ENCODE measurements at places on chromosomes 5 and 9.

GRCh38 chr5:66639037-66639436 is 42.8 kb downstream of the MAST4 start:
- no peak for DNase-seq

DNA sequence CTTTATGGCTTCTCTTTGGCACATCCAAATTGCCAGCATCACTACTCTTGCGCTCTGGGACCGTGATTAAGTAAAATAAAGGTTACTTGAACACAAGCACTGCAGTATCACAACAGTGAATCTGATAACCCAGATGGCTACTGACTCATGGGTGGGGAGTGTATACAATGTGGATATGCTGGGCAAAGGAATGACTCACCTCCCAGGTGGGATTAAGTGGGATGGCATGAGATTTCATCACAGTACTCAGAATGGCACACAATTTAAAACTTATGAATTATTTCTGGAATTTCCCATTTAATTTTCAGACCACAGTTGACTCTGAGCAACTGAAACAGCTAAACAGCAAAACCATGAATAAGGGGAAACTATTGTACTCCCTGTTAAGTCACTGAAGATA is 4.3 kb downstream of the GFM2 start:
- no peak for DNase-seq

GRCh38 chr5:113240951-113241726 is 193.7 kb downstream of the TSSK1B start:
- no peak for DNase-seq

DNA sequence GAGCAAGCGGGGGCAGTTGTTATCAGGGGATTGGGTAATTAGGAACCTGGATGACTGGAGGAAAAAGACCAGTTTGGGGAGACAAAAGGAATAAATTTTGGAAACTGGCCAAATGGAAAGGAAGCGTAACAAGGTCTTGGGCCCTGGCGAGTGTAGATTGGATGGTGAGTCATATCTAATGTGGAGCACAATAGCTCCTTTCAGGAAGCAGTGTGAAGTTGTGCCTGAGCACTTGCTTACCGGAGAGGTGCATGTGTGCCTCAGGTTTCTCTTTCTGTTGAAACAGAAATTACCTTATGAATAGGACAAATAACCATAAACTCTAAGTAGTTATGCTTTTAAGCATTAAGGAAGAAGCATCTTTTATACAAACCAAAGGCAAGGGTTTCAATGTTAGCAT is 176.4 kb downstream of the KIF4B start:
- DNase-seq = no peak

DNA sequence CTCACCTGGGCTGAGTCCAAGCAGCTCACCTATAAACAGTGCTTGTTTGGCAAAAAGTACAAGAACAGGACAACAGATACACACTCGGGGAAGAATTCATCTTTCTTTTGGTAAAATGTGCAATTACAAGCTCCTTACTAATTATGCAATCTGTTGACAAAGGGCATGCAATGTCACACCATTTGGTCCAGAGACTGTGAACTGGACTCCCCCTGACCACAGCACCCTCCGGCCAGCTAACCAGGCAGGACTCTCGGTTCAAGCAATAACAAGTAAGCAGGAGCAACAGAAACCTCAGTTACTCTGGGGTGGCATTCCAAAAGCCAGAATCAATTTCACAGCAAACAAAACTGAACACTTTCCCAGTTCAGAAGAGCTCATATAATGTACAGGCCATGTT is 113.8 kb downstream of the GNAQ start:
- DNase-seq = no peak

- DNase-seq = no peak
These were observed 15.1 kb downstream of the ANGPTL2 start for GRCh38 chr9:127107171-127107928.

- DNase-seq = no peak
These were observed 34.8 kb upstream of the TTC23L start for GRCh38 chr5:34803974-34804732.

DNA sequence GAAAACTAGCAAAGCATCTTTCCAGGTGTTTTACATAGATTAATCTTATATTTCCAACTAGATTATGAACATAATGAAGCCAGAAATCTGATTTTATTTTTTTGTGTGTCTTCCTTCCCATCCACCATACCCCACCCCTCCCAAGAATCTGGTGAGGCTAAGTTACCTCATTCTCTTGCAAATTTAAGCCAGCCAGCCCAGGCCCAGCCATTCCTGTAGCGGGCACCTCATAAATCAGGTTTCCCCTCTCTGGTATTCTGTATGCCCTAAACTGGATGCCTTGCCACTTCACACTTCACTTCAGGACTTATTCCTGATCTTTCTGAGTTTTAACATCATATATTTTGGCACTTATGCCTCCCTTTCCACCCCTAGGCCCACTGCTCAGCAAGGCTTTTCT is 21.8 kb downstream of the C9 start:
- no peak for DNase-seq

- peak; percentile 76 for DNase-seq
These were observed 599 bp downstream of the NMRK1 start for GRCh38 chr9:75087289-75087823.

DNA sequence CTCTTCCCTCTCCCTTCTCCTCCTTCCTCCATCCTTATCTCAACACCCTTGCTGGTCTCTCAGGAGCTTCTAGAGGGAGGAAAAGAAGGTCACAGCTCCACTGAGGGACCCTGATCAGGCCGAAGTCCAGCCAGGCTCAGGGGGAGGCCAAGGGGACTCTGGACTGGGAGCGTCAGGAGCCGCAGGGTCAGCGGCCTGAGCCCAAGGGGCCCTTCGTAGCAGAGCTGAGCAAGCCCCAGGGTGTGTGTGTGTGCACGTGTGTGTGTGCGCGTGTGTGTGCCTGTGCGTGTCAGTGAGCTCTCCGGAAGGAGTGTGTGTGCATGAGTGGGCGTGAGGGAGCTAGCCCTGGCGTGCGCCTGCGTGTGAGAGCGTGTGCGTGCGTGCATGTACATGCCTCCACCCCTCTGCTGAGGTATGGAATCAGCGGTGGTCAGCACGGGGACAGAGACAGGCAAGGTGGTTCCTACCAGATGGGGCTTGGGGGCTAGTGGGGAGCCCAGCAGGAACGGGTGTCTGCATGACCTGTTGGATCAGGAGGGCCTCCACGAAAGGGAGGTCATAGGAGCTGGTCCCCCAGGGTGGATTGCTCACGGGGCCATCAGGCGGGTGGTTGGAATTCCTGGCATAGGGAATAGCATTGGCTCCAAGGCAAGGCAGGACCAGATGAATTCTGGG is 10.0 kb upstream of the AGPAT2 start:
- DNase-seq = no peak

DNA sequence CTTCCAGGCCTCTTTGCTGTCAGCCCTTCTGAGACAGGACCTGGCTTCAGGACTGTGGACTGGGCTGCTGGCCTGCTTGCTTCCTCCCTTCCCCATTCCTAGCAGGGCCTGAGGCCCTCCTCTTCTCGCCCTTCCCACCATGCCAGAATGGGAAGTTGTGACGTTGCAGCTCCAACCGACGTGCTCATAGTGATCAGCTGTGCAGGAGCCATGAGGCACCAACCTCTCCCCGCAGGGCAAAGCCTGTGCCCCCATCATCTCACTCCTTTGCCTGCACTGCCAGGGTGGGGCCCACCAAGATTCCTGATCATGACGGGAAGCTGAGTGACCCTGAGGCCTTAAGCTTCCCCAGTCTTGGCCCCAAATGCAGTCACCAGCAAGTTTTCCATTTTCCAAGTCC is 45.1 kb upstream of the GARNL3 start:
- no peak for DNase-seq

DNA sequence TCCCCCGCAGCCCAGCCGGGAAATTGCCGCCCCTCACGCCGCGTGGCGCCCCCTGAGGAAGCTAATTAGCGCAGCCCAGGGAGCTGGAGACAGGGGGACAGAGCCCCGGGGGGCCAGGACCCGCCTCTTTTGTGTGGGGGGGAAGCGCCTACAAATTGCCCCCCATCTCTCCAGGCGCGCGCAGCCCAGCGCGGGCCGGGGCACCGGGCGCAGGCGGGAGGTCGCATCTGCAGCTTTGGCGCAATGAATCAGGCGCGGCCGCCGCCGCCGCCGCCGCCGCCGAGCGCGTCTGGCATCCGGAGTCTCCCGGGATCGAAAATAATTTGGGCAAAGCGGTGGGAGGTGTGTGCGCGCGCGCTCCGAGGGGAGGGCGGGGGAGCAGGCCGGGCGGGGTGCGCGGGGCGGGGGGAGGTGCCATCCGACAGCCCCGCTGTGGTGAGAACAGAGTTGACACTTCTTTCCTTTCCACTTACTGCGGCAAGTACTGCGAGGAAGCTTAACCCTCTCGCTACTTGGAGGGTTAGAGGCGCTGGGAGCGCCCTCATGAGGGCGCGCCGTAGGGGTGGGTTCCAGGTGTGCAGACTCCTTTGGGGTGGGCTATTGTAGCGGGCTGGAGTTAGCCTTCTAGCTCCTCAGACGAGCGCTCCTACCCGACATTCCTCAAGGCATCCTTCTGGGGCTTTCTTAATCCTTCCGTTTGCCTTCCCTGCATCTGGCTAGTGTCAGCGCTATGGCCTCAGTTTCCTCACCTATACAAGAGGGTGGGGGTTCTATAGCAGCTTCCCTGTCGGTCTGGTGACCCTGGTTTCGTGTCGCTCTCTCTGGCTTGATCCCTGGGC is 63.1 kb downstream of the CXXC5 start:
- DNase-seq = peak; percentile 55

- DNase-seq = no peak
These were observed 27.3 kb downstream of the CFAP90 start for GRCh38 chr5:7823594-7823993.

- no peak for DNase-seq
These were observed 49.0 kb upstream of the LMX1B start for GRCh38 chr9:126564716-126565115.

DNA sequence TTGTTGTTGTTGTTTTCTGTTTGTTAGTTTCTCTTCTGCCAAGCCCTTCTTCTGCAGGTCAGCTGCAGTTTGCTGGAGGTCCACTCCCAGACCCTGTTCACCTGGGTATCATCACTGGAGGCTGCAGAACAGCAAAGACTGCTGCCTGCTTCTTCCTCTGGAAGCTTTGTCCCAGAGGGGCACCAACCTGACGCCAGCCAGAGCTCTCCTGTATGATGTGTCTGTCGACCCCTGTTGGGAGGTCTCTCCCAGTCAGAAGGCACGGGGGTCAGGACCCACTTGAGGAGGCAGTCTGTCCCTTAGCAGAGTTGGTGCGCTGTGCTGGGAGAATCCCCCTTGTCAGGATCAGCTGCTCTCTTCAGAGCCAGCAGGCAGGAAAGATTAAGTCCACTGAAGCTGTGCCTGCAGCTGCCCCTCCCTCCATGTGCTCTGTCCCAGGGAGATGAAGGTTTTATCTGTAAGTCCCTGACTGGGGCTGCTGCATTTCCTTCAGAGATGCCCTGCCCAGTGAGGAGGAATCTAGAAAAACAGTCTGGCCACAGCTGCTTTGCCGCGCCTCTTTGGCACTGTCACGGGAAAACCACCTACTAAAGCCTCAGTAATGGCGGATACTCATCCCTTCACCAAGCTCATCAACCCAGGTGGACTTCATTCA is 299.2 kb downstream of the EDIL3 start:
- DNase-seq = no peak

GRCh38 chr5:173175523-173175922 is 31.2 kb downstream of the BNIP1 start:
- no peak for DNase-seq

DNA sequence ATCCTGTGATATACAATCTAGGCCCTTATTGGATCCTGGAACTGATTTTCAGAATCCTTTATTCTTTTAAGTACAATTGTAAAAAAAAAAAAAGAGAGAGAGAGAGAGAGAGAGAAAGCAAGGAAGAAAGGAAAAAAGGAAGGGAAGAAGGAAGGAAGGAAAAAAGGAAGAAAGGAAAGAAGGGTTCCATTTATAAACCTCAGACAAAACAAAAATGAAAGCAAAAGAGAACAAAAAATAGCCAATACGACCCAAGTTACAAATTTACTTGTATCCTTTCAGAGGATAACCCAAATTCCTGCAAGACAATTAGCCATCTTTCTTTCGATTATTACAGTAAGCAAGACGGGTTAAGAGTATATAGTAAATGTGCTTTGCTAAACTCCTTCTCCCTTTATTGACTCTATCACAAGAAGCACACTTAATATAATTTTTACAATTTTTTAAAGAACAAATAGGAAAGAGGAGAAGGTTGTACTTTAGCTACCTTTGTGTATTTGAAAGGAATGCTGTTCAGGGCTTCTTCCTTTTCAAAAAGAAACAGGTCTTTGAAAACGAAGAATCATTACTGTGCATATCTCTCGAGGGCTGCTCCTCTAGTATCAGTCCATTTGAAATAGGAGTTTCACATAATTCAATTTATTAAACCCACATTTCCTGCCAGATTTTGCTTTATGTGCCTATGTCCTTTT is 543.3 kb downstream of the RAB3C start:
- DNase-seq = no peak

DNA sequence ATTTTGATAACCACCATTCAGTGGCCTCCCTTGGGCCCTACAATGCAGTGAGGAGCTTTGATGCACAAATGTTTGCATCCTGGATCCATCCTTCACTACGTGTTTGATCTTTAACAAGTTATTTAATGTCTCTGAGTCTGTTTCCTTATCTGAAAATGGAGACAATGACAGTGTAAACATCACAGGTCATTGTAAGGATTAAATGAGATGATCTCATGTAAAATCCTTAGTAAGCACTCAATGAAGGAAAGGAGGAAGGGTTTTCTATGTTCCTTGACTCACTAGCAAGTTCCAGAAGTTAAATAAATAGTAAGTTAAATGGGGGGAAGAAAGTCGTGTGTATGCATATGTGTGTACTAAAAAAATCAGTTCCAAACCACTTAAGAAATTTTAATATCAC is 9.8 kb upstream of the SLC36A3 start:
- DNase-seq = no peak

DNA sequence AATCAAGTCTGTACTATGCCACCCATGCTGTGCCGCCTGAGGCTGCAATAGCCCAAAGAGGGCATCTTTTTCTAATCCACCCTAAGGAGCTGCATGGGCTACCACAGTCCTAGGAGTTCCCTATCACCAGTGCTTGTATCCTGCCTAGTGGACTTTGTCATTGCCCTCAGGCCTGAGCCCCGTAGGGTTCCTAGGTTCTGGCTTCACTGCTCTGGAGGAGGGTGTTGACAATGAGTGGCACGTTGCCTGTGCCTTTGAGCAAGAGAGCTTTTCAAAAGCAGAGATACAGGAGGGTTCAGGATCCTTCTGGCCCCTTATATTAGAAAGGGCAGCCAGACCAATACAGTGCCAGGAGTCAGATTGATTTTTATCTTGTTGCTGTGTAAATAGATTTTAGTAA is 93.0 kb downstream of the PRDM6 start:
- DNase-seq = no peak

GRCh38 chr9:126275386-126276001 is 51.1 kb upstream of the MVB12B start:
- peak; percentile 9 for DNase-seq

GRCh38 chr5:64594601-64595000 is 88.8 kb downstream of the RGS7BP start:
- no peak for DNase-seq

DNA sequence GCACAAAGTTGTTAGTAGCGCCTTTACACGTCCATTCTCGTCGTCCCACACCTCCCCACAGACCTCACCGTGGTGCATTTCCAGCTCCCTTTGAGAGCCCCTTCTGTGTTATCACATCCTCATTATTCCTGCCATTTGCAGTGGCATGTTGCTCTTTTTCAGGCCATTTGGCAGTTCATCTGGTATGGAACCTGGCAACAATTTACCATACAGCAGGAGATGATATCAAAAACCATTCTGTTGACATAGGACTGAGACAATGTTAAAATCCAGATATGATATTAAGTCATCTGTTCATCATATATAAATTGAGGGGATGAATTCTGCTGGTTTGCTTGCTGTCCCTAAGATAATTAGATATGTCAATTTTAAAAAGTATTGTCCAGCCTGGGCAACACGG is 83.0 kb downstream of the TMEM174 start:
- no peak for DNase-seq

- no peak for DNase-seq
These were observed 283.0 kb upstream of the PCSK5 start for GRCh38 chr9:75607521-75607920.
